ENCODE measurements at places on chromosomes 5 and 9.

DNA sequence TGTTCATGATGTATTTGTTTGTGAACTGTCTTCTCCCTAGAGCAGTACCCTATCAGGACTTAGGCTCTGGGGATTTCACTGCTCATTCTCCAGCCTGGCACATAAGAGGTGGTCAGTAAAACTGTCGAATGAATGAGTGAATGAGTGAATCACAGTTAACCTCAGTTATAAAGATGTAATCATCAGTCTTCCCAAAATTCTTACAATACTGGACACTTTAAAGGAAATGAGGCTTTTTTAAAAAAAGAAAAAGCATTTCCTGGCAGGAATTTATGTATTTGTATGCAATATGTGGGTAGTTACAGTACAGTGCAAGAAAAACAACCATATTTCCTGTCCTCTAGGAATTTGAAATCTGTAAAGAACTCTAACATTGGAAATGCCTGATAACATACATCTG, 59.6 kb downstream of the RAI14 start:
- DNase-seq, result no peak
- no peak overlapping the region for H3K4me3 ChIP-seq
- H3K27me3 ChIP-seq, result no peaks in the 10 kb centered on the region

DNA sequence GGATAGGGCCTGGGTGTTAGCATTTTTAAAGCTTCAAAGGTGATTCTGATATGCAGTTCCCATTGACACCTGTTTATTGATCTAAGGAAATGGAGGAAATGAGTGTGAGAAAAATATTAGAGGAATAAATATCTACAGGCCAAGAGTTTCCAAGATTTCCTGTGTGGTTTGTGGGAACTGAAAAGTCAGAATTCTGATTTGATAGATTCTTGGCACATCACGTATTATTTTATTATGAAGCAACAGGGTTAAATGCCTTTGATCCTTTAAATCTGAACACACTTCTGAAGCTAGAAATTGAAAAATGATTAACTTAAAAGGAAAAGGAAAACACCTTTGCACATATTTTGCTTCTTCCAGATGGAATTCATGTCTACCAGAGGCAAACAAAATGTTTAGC, 113.7 kb downstream of the CD180 start:
- DNase-seq, result no peak
- peaks cover 37% of the 10 kb centered on the region for H3K27me3 ChIP-seq
- no peaks in the 10 kb centered on the region for H3K4me1 ChIP-seq
- no peak overlapping the region for H3K4me3 ChIP-seq
- H3K27ac ChIP-seq, result no peak overlapping the region
- no peaks in the 10 kb centered on the region for H3K36me3 ChIP-seq

DNA sequence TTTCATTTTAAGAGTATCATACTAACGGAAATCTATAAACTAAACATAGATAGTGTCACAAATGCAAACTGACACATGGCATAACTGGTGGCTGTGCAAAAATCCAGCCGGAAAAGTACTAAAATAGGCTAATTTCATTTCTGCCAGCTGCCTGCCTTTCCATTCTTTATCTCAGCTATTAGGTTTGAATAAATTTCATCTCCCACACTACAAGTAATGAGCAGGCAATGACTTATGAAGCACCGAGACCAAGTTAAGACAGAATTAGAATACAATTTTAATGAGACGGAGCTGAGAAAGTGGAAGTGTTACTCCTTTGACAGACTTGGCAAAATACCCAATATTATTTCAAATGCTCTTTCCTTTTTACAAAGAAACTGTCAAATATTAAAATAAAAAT, 258.8 kb upstream of the ZNF608 start:
- H3K36me3 ChIP-seq, result no peaks in the 10 kb centered on the region
- H3K27ac ChIP-seq, result no peak overlapping the region
- no peak overlapping the region for H3K4me3 ChIP-seq
- H3K27me3 ChIP-seq, result no peaks in the 10 kb centered on the region
- no peak for DNase-seq
- no peaks in the 10 kb centered on the region for H3K4me1 ChIP-seq

- no peaks in the 10 kb centered on the region for H3K27me3 ChIP-seq
- H3K27ac ChIP-seq, result no peak overlapping the region
- no peaks in the 10 kb centered on the region for H3K4me1 ChIP-seq
- no peaks in the 10 kb centered on the region for H3K36me3 ChIP-seq
Observed at GRCh38 chr5:119344231-119344630, 11.6 kb upstream of the TNFAIP8 start.

DNA sequence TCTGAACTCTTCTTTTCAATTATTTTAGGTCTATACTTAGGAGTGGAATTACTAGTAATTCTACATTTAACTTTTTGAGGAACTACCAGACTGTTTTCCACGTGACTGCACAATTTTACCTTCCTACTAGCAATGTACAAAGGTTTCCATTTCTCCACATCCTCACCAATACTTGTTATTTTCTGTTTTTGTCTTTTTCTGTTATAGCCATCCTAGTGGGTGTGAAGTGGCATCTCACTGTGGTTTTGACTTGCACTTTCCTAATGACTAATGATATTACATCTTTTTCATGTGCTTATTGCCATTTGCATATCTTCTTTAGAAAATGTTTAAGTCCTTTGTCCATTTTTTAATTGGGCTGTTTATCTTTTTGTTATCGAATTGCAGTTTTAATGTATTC, 136.9 kb upstream of the EGFLAM start:
- no peaks in the 10 kb centered on the region for H3K4me1 ChIP-seq
- no peak overlapping the region for H3K4me3 ChIP-seq
- H3K36me3 ChIP-seq, result no peaks in the 10 kb centered on the region

DNA sequence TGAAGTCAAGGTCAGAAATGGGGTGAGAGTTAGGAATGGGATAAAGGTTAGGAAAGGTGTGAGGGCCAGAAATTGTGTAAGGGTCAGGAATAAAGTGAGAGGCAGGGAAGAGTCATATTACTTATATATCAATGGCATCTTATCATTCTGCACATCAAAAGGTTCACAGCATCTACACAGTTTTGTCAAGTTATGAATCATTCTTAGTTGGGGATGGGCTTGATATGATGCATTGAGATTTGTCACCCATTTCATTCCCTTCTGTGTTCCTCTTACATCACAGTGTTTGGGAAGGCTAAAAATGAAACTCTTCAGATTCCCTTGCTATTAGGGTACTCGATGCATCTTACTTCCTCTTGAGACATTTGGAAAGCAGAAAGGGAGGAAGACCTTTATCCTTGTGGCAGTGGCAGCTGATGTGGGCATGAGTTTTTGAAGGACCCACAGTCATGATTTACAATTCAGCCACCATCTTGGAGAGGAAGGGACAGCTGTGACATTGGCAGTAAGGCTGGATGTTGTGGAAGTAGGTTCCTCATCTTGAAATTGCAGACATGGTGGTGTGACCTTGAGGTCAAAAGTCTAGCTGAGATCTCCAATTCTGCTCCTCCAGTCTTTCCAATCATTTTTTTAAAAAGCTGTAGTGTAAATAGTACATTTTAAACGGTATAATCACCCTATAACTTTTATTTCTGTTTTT, 24.2 kb upstream of the NPR3 start:
- no peak overlapping the region for H3K4me3 ChIP-seq
- DNase-seq, result no peak
- no peak overlapping the region for H3K27ac ChIP-seq
- no peaks in the 10 kb centered on the region for H3K27me3 ChIP-seq
- no peaks in the 10 kb centered on the region for H3K36me3 ChIP-seq

- peak within 1 kb of the TSS; percentile 95 for H3K27ac ChIP-seq
- peaks cover 5% of the 10 kb centered on the region for H3K36me3 ChIP-seq
- H3K4me1 ChIP-seq, result peaks cover 79% of the 10 kb centered on the region
- H3K4me3 ChIP-seq, result peak within 1 kb of the TSS; percentile 52
- DNase-seq, result peak; percentile 89
- H3K27me3 ChIP-seq, result no peaks in the 10 kb centered on the region
Observed at GRCh38 chr9:73151653-73152542, at the start of gene ANXA1. ANXA1 (plus strand) TSS chr9:73151865; CDS start chr9:73158536, 6,671 bp downstream.

DNA sequence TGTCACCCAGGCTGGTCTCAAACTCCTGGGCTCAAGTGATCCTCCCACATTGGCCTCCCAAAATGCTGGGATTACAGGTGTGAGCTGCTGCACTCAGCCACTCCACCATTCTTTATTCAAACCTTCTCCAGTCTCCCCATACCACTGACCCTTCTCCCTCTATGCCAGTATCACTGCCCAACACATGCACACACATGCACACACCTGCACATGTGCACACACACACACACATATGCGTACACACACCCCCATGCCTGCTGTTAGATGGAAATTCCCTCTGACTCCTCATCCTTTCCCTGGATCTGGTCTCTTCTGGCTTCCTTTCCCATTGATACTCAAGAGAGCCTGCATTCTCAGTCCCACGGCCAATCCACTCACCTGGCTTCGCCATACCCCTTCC, 170.0 kb downstream of the CRB2 start:
- H3K27ac ChIP-seq, result no peak overlapping the region
- H3K27me3 ChIP-seq, result no peaks in the 10 kb centered on the region
- no peak for DNase-seq
- H3K4me3 ChIP-seq, result no peak overlapping the region
- H3K36me3 ChIP-seq, result no peaks in the 10 kb centered on the region

DNA sequence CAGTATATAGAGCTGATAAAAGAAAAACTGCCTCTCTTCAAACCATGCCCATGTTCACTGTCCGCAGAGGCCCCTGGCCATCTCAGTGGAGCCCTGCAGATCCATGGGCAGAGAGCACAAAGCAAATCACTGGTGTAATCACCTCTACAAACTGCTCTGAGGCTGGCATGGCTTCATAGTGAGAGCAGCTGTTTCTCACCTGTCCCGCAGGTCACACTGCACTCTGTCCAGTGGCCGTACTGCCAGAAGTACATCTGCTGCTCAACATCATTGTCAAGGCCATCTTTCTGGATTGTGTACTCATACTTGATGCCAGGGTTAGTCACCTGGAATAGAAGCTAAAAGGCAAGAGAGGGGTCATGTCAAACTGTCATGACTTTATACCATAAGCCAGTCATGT, 173.3 kb downstream of the TARS1 start:
- no peak for DNase-seq
- H3K36me3 ChIP-seq, result no peaks in the 10 kb centered on the region
- H3K4me1 ChIP-seq, result no peaks in the 10 kb centered on the region
- H3K27ac ChIP-seq, result no peak overlapping the region
- peaks cover 61% of the 10 kb centered on the region for H3K27me3 ChIP-seq
- H3K4me3 ChIP-seq, result no peak overlapping the region

- H3K36me3 ChIP-seq, result no peaks in the 10 kb centered on the region
- H3K4me1 ChIP-seq, result peaks cover 56% of the 10 kb centered on the region
- H3K4me3 ChIP-seq, result no peak overlapping the region
- DNase-seq, result peak; percentile 24
- H3K27ac ChIP-seq, result no peak overlapping the region
Observed at GRCh38 chr5:34684281-34684979, 28.3 kb downstream of the RAI14 start.

GRCh38 chr9:79798450-79798849, 226.7 kb downstream of the TLE4 start:
- H3K27me3 ChIP-seq, result no peaks in the 10 kb centered on the region
- DNase-seq, result no peak
- no peak overlapping the region for H3K27ac ChIP-seq
- H3K4me1 ChIP-seq, result no peaks in the 10 kb centered on the region
- H3K36me3 ChIP-seq, result no peaks in the 10 kb centered on the region

- no peaks in the 10 kb centered on the region for H3K36me3 ChIP-seq
- H3K4me1 ChIP-seq, result no peaks in the 10 kb centered on the region
- no peak for DNase-seq
- no peak overlapping the region for H3K27ac ChIP-seq
- no peaks in the 10 kb centered on the region for H3K27me3 ChIP-seq
Observed at GRCh38 chr5:112049738-112050137, 292.7 kb upstream of the NREP start.

GRCh38 chr5:135400866-135401265, 1.8 kb upstream of the MACROH2A1 start:
- no peaks in the 10 kb centered on the region for H3K36me3 ChIP-seq
- no peak overlapping the region for H3K4me3 ChIP-seq
- DNase-seq, result no peak
- peaks cover 25% of the 10 kb centered on the region for H3K4me1 ChIP-seq
- H3K27ac ChIP-seq, result no peak overlapping the region

GRCh38 chr9:91338681-91339080, 23.0 kb downstream of the AUH start:
- peaks cover 18% of the 10 kb centered on the region for H3K4me1 ChIP-seq
- peaks cover 10% of the 10 kb centered on the region for H3K36me3 ChIP-seq
- no peaks in the 10 kb centered on the region for H3K27me3 ChIP-seq
- DNase-seq, result no peak

- H3K4me3 ChIP-seq, result no peak overlapping the region
- H3K27me3 ChIP-seq, result no peaks in the 10 kb centered on the region
- no peak overlapping the region for H3K27ac ChIP-seq
- no peaks in the 10 kb centered on the region for H3K4me1 ChIP-seq
- DNase-seq, result no peak
- H3K36me3 ChIP-seq, result no peaks in the 10 kb centered on the region
Observed at GRCh38 chr5:6359555-6360322, 18.6 kb downstream of the MED10 start.

DNA sequence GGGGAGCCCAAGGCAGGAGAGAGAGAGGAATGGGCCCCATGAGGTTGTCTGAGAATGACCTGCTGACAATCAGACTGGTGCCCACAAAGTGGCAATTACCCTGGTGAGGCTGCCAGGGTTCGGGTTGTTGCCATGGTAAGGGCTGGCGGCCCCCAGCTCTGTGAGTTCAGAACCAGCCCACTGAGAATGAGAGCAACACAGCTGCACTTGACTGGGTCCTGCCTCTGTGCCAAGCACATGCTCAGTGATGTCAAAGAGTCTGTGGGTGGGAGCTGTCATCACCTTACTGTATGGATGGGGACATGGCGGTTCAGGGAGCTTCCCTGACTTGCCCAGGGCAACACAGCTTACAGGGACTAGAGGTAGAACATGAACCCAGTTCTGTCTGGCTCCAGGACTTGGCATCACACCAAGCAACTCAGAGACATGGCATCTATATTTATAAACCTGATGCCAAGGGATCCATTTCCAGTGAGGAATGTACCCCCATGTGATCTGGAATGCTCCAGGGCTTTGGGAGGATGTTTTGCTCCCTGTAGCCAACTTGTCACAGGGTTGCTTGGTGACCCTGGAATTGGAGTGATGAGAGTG, 38.2 kb upstream of the TEX48 start:
- H3K36me3 ChIP-seq, result no peaks in the 10 kb centered on the region
- H3K4me1 ChIP-seq, result peaks cover 29% of the 10 kb centered on the region
- H3K27ac ChIP-seq, result no peak overlapping the region

DNA sequence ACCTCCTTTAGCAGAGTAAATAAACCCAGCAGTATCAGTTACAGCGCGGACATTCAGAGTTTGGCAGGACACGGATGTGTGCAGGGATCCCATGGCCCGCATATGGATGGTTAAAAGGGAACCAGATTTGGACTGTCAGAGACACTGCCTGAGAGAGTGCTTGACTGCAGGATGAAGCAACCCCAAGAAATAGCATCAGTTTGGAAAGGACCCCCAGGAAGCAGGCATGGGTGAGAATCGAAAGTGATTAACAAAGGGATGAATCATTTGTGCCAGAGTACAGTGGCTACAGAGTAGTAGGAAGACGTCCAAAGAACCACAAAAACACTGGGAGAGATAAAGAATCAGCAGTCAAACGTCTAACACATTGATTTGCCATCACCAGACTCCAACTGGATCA, 5.5 kb downstream of the C7 start:
- H3K4me3 ChIP-seq, result no peak overlapping the region
- H3K27ac ChIP-seq, result no peak overlapping the region
- H3K4me1 ChIP-seq, result no peaks in the 10 kb centered on the region
- no peaks in the 10 kb centered on the region for H3K27me3 ChIP-seq

GRCh38 chr9:70049236-70049635, 5.6 kb downstream of the MAMDC2 start:
- H3K27me3 ChIP-seq, result no peaks in the 10 kb centered on the region
- H3K4me1 ChIP-seq, result peaks cover 31% of the 10 kb centered on the region
- no peak for DNase-seq
- no peak overlapping the region for H3K4me3 ChIP-seq
- no peak overlapping the region for H3K27ac ChIP-seq
- no peaks in the 10 kb centered on the region for H3K36me3 ChIP-seq
